ENCODE measurements at places on chromosomes 1 and 21.

- DNase-seq: no peak
Observed at GRCh38 chr1:182677397-182678098, 6.8 kb downstream of the RGS8 start.

- DNase-seq: no peak
Observed at GRCh38 chr1:229114850-229115365, 156.0 kb upstream of the RAB4A start.

- DNase-seq: no peak
Observed at GRCh38 chr1:198212126-198212525, 55.3 kb downstream of the NEK7 start.

- no peak for DNase-seq
Observed at GRCh38 chr1:165352442-165353293, 3.8 kb downstream of the LMX1A start.

DNA sequence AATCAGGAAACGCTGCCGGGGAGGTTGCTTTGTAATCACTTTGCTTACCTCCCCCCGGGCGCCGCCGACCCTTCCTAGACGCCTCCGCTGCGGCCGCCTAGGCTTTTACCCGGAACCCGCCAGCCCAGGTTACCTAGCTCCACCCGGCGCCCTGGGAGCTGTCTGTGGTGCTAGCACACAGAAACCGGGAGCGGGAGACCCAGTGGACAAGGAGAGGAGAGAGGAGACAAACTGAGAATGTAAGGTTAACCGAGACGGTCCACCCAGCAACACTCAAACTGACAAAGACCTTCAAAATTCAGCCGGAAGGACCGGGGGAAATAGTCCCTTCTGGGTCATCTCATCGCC is 9.8 kb downstream of the BARHL2 start:
- DNase-seq: no peak

DNA sequence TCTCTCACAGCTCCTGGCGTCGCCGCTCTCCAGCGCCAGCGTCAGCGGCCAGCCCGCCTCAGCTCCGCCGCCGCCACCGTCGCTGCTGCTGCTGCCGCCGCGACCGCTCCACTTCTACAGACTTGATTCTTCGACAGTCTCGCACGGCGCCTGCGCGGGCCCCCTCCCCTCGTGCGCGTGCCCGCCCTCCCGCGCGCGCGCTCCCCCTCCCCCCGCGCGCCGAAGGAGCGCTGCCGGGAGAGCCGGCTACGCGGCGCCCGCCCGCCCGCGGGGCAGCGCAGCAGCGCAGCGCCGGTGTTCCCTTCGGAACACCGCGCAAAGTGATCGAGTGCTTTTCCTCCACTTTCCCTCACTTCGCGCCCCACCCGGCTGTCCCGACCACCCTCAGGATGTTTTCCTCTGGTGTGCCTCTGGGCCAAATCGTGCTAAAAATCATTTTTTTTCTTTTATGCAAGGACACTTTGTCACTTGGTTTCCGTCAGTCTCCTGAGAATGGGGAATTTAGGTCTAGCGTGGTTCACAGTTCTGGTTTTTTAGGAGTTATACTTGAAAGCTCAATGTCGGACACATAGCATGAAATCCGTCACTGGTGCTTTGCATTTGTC is at the start of gene IRF2BP2:
Gene IRF2BP2, minus strand, starts transcription at position 118 of the 605 bp plus-strand sequence. CDS start 684 bp downstream, outside the sequence.
- peak; percentile 73 for DNase-seq

All from activated T-cell treated with anti-CD3 and anti-CD28 coated beads for 1 hour (primary cell).